ENCODE measurements at places on chromosomes 12 and 14.

DNA sequence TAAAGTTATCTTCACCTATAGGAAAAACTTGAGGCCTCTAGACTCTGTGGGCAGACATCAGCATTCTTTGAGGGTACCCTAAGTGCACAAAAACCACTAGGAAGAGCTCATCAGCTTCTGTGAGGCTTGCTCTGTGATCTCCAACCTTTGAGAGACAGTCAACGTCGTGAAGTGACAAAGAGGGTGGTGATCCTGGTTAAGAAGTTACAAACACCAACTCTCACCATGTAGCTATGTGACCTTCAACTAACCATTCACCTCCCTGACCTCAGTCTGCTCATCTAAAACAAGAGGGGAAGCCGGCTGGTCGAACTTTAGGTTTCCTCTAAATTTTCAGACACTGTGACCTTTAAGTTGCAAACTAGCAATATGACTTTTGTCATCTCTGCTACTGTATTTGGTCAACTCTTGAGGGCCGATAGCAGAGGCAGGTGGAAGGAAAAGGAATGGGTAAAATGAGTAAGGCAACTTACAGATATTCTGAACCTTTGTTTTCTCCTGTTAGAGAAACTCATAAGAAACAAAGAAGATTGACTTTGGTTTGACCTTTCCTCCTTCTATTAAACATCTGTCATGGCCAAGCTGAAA is 103.2 kb upstream of the PARP11 start:
- no peak for DNase-seq

- peak; percentile 84 for DNase-seq
These were observed 245.9 kb upstream of the DDHD1 start for GRCh38 chr14:53399057-53399456.

DNA sequence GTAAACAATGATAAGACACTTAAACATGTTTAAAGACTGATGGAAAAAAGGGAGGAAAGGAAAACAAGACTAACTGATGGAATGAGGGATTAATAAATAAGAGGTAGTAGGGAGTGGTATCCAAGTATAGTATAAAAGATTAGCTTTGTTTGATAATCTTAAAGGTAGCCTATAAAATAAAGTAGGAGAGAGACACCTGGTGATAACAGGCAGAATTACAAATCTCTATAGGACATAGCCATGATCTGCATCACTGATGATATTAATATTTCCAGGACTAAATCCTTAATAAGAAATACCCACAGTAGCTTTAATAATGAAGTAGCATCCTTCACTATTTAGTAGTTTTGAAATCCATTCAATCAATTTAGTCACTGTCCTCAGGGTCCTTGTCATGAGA is 30.4 kb downstream of the DLGAP5 start:
- no peak for DNase-seq

- no peak for DNase-seq
These were observed 191.7 kb upstream of the PPFIA2 start for GRCh38 chr12:81950871-81951270.

GRCh38 chr12:22325218-22325617 is 9.3 kb downstream of the ST8SIA1 start:
- no peak for DNase-seq

GRCh38 chr14:103973354-103973753 is 31.0 kb upstream of the RD3L start:
- no peak for DNase-seq

DNA sequence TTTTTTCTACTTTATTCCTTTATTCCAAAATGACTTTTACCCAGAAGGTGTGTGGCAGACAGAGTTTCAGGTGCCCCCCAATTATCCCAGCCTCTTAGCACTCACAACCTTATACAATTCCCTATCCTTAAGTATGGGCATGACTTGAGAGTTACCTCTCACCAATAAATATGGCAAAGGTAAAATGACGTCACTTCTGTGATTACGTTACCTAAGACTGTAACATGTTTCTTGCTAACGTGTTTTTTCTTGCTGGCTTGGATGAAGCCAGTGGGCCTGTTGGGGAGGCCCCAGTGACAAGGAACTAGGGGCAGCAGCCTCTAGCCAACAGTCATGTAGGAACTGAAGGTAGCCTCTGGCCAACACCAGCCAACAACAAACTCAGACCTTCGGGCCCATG is 13.3 kb upstream of the TUNAR start:
- DNase-seq = no peak

DNA sequence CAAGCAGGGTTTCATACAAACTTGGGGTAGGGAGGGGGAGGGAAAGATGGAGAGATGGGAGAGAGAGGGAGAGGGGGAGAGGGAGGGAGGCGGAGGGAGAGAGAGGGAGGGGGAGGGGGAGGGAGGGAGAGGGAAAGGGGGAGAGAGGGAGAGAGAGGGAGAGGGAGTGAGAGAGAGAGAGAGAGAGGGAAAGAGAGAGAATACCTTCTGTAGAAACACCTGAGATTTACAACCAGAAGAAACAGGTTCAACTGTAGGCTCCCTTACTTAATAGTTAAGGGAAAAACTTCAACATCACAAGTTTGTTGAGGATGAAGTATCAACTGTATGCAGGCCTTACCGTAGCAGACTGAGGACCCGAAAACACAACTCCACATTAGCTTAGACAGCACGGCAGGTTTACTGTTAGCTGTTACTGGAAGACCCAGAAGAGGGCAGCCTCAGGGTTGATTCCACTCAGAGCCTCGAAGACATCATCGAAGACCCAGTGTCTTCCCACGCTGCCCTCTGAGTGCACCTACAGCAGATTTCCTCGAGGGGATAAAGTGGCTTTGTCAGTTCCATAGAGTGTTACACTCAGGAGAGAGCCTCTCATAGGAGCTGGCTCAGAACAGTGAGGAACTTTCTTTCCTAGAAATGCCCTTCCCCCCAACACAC is 72.4 kb downstream of the NT5DC3 start:
- DNase-seq = peak; percentile 70

- no peak for DNase-seq
These were observed 85.7 kb downstream of the SLC6A15 start for GRCh38 chr12:84826925-84827324.

DNA sequence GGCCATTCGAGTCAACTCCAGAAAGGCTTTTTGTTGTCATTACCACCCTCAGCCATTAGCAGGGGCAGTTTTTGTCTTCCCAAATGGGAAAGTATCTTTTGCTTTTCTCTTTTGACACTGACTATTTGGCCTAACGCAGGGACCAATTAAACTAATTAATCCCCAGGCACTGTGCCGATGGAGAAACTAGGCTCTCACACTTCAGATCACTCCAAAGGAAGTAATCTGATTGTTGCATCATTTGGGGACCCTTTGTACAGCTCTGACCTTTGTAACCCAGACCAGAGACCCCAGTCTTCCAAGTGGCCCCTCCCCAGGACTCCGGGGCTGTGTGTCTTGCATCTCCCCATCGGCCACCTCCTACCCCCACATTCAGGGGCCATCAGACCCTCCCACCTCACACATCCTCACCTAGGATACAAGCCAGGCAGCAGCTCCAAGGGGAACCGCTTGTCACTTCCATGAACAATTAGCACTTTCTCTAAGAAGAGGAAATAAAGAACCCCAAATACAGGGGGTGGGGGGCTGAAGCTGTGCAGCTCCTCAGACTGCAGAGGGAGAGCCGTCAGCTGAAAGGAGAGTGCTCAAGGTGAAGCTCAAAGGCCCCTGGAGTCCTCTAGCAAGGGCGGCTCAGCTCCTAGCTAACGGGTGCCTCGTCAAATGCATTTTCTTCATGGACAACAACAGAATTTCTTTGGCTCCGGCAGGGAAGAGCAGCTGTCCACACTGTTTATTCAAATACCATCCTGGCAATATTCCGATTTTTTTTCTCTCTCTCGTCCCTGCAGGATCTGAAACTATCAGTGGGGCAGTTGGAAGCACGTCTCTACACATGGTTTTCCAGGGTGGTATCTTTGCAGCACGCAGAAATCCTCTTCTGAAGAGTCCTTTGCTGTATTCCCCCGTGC is 64.3 kb upstream of the DIO3 start:
- peak; percentile 54 for DNase-seq

DNA sequence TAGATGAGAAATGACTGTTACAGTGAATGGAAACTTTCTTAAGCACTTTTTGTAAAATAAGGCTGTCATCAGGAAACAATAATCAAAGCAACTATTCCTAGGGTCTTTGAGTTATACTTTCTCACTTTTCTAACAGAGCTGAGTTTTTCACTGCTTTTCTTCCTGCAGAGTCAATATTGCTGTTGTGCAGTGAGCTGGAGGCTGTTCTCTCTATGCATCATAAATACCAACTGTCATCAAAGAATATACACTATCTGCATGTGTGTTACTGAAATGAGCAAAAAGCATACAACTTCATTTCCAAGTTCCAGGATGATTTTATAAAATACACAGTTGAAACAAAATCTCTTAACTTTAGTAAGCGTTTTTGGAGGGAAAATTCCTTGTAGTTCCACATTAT is 110.4 kb upstream of the CPSF6 start:
- no peak for DNase-seq

DNA sequence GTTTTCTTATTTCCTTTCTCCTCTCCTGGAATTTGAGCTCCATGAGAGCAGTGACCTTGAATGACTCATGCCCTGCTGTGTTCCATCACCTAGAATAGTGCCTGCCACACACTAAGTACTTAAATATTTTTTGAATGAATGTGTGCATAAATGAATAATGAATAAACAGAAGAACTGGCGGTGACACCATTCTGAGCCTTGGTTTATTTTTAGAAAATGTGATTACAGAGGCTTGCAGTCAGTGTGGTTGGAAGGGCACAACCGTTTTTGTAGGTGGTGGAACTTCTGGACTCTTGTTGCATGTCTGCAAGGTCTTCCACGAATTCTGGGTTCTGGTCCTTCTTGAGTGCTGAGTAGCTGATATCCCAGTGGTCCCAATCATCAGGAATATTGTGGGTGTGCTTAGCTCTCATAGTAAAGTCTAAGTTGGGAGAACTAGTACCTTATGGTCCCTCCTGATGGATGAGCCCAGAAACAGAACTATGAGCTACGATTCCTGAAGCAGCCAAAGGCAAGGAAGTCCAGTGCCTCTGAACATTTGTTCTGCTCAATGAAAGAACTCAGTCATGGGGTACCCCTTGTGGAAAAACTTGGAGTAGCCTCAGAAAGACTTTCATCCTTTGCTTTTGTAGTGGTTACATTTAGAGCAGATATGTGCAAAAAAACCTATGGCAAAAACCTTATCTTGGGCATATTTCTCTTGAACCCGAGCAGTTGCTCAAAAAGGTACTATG is 28.8 kb upstream of the BHLHE41 start:
- DNase-seq = no peak

GRCh38 chr14:99596772-99597171 is 7.2 kb downstream of the CCDC85C start:
- no peak for DNase-seq

GRCh38 chr14:67814821-67815220 is 1.6 kb downstream of the ZFYVE26 start:
- DNase-seq = no peak

DNA sequence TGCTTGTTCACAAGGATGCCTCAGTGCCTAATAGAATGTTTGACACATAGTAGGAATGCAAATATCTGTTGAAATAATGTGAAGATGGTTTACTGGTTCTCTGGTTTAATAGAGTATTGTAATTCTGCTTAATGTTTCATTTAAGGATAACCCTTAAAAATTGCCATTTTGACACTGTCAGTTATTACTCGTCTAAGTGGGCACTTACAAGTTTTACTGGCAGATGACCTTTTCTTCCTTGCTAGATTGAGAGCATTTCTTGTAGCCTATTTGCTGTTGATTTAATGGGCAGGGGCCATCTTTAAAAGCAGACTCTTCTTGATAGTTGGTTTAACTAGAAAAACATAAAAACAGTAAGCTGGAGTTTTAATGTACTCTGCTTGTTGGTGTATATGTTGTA is 1.9 kb downstream of the TMEM263 start:
- DNase-seq = no peak

DNA sequence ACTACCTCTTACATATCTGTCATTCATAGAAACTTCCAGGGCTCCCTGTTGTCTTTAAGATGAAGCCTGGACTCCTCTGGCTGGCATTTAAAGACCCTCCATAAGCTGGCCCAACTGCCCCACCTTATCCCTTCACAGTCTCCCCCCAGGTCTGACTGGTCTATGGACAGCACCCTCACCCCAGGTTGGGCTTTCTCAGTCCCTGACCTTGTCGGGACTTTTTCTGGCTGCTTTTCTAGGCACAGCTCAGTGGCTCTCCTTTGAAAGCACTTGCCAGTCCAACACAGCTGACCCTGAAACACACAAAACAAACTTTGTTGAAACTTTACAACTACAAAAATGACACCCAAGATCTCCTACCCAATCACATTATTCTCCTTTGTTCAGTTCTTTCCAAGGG is 13.9 kb upstream of the MYH7 start:
- DNase-seq = no peak

GRCh38 chr14:95697764-95698163 is 11.5 kb downstream of the TCL1B start:
- DNase-seq = no peak

DNA sequence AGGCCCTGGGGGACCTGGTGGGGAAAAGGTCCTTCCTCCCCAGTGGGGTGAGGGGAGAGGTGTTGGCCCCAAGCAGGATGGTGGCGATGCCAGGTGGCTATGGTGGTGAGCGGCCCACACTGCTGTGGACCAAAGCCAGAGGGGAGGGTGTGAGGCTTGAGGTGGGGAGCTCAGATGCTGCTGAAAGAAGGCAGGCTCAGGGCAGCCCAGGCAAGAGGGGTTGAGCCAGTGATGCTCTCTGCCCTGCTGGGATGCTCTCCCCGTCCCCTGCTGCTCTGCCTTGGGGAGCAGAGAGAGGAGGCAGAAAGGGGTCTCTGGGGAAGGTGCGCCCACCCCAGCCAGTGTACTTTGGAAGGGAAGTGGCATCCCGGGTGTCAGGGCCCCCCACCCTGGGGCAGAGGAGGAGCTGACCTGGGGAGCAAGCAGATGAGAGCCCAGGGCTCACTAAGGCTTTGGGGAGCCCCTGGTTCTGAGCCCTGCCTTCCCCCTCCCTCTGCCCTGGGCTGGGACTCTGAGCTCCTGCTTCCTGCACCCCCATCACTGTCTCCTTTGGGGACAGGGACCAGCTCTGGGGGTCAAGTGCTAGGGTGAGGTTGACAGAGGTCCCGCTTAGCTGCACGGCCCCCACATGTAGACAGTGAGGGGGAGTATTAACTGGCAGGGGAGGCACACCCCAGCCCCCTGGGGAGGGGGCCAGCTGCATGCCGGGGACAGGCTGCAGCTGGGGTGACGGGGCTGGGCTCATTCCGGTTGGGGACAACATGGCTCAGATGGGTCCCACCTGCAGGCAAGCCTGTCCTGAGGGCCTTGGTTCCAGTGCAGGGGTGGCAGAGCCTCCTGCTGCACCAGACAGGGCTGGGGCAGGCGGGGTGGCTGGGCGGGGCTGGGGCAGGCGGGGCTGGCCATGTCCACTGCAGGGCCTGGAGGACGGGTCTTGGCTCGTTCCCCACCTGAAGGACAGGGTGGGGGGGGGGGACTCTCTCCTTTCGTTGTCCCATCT is 124.4 kb downstream of the KIF26A start:
- DNase-seq = no peak

GRCh38 chr14:88947646-88948598 is 123.5 kb downstream of the TTC8 start:
- no peak for DNase-seq

DNA sequence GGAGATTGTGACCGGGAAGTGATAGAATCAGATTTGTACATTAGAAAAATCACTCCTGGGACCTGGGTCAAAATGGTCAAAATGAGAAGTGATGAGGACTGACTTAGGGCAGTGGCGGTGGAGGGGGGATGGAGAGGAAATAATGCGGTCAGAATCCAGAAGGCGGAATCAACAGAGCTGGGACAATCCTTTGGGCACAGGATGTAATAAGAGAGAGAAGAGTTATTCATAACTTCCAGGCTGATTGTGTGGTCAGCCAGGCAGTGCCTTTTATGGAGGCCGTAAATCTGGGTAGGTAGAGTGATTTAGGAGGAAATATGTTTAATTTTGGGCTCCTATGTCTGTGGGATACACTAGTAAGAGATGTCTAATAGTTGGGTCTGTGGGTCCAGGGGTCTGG is 21.6 kb downstream of the FBXL14 start:
- DNase-seq = no peak

GRCh38 chr14:101843665-101844064 is 82.2 kb downstream of the PPP2R5C start:
- no peak for DNase-seq
